ENCODE measurements at places on chromosomes 6 and 20. TPM values are rescaled to one million over a fixed set of nuclear protein-coding genes. Genes with fewer than 3 reads are reported as not detected.
A peak's percentile ranks its signal among the peaks of the same experiment; 100 is the strongest.

- H3K27ac ChIP-seq: peak overlapping the region; percentile 20
- peak; percentile 91 for DNase-seq
- H3K4me3 ChIP-seq: no peak overlapping the region
These were observed 182.5 kb downstream of the MAFB start for GRCh38 chr20:40506537-40506939.

- no peaks in the 10 kb centered on the region for H3K36me3 ChIP-seq
- H3K27me3 ChIP-seq: peaks cover 2% of the 10 kb centered on the region
- DNase-seq: no peak
These were observed 41.1 kb upstream of the ADGRG6 start for GRCh38 chr6:142260748-142261147.

DNA sequence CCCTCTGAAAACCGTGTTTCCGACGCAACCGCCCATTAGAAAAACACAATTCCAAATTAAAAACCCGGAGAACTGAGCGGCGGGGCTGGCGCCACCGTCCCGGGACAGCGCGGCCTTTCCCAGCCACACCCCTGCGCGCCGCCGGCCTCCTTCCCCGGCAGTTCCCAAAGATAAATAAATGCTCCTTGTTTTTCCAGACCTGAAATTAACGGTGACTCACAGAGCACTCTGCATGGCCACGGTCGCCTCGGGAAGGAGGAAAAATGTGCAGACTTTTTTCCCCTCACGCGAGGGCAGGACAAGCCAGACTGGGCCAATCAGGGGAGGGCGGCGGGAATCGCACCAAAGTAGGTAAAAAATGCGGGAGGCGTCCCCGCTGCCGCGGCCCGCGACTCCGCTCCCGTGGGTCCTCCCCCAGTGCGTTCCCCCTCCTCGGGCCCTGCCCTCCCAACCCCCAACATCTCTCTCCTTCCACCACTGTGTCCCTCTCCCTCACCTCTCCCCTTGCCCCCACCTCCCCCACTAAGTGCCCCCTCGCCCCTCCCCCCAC is 828 bp upstream of the DSTN start:
- H3K4me3 ChIP-seq: peak overlapping the region; percentile 91
- peaks cover 22% of the 10 kb centered on the region for H3K4me1 ChIP-seq

IP6K3 gene
- total RNA-seq: not detected

- no peaks in the 10 kb centered on the region for H3K27me3 ChIP-seq
- H3K27ac ChIP-seq: no peak overlapping the region
- H3K36me3 ChIP-seq: no peaks in the 10 kb centered on the region
- H3K4me1 ChIP-seq: peaks cover 22% of the 10 kb centered on the region
These were observed 74.0 kb downstream of the ZDHHC14 start for GRCh38 chr6:157454762-157455714.

DNA sequence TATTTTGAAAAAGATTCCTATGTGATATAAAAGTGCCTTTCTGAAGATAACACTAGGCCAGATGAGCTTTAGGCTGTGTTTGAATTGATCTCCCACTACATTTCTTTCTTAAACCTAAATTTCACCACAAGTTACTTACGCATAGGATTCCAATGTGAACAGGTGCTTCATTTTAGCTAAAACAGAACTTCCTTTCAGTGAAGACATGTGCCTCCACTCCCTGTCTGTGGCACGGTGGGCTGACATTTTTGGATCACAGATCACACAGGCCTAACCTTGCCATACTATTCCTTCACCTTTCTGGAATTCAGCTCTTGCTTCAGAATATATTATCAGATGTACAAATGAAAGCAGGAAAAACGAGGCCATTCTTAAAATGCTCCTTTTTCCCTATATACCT is 231.8 kb downstream of the SAMD5 start:
- no peaks in the 10 kb centered on the region for H3K36me3 ChIP-seq
- DNase-seq: no peak
- H3K4me3 ChIP-seq: no peak overlapping the region
- H3K27me3 ChIP-seq: no peaks in the 10 kb centered on the region

All from natural killer cell treated with Interleukin-12 subunit alpha and Interleukin-12 subunit beta and Interleukin-15 and Interleukin-18, amount 100 ng/mL, for 72 hours (primary cell).